CD8-positive, alpha-beta memory T cell (primary cell): ENCODE measurements at places on chromosomes 6 and 20. TPM values are rescaled to one million over a fixed set of nuclear protein-coding genes. Genes with fewer than 3 reads are reported as not detected.

CLVS2 gene
- total RNA-seq = not detected

HAO1 gene
- total RNA-seq = not detected

ETV7 gene
- 0.78 TPM for total RNA-seq

- DNase-seq = no peak
- H3K27ac ChIP-seq = no peak overlapping the region
- H3K4me1 ChIP-seq = no peaks in the 10 kb centered on the region
- H3K4me3 ChIP-seq = no peak overlapping the region
These were observed 62.6 kb upstream of the ADGRB3 start for GRCh38 chr6:68572525-68572924.

DNA sequence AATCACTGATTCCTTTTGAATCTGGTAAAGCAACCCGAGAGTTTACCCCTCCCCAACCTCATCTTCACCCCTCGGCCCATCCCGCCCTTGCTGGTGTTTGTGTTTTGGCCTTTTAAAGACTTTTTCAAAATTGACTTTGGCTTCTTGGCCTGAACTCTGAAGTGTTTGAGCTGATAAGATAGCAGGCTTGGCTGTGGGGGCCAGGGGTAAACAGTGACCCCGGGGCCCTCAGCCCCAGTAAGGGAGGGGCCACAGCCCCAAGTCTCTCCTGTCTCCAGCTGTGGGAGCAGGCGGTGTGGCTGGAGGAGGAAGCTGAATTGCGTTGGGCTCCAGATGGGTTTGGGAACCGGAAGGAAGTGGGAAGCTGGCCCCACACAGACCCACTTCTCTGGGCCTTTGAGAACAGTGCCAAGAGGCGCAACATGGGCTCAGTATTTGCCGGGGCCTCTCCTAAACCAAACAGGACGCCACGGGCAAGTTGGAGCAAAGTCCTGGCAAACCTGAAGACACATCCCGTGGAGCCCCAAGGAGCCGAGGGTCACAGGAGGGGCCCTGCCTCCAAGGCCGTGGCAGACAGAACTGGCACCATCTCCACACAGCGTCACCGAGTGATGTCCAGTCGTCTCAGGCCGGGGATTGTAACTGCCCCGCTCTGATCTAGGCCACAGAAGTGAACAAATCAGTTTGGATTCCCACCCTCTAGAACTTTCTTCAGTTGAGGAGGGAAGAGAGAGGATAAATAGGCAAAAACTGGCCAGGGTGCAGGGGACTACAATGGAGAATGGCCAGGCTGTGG, 54.3 kb upstream of the PTPN1 start:
- H3K27me3 ChIP-seq = peaks cover 8% of the 10 kb centered on the region
- H3K27ac ChIP-seq = no peak overlapping the region
- H3K4me1 ChIP-seq = peaks cover 12% of the 10 kb centered on the region
- H3K36me3 ChIP-seq = no peaks in the 10 kb centered on the region

DNA sequence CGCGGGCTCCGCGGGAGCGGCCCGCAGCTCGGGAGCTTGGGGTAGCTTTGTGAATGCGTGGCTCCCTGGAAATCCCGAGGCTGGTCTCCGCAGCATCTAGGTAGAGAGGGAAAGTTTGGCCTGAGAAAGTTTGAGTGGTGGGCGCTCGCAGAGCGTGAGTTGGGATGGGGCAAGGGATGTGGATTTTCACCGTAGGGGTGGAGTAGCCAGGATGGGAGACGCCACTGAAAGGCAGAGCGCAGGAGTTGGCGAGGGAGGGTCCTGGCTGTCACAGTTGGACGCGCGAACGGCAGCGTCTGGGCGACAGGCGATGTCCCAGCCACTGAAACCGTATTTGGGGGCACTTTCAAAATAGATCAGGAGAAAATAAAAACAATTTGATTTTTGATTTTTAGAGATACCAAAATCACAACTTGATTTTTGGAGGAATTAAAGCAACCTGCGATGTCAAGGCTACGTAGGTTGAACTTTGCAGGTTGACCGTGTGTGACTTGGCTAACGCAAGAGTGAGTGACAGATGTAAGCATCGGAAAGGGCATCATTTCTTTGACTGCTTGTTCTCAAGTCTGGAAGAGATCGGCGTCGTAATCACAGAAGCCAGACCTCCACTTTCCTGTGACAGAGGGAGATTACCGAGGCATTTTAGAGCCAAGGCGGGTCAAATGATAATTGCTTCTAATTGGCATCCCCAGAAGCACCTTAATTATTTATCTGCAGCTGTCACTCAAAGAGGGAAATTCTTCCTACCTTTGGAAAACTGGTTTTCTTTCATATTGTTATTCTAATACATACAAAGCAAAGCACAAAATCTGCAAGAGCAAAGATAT, 646 bp downstream of the HEY2 start:
- peaks cover 26% of the 10 kb centered on the region for H3K4me1 ChIP-seq
- H3K27ac ChIP-seq = no peak overlapping the region
- H3K4me3 ChIP-seq = peak overlapping the region; percentile 56
- H3K27me3 ChIP-seq = peaks cover 37% of the 10 kb centered on the region

DNA sequence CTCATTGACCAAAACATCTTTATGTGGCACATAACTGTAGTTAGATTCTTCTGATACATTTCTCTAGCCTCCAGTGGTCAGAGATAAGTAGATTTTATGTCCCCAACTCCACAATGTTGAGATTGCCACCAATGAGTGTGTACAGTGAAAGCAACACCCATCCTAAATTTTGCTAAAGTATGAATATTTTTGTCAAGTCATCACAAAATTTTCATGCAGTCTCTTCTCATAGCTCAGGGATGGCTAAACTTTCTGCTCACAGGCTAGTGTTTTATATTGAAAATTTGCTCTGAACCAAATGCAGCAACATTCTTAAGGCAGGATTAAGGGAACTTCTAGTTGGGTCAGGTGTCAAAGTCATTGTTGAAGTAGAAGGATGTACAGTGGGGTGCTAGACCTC, 203.6 kb downstream of the NKAIN2 start:
- no peak overlapping the region for H3K4me3 ChIP-seq
- H3K27ac ChIP-seq = no peak overlapping the region
- H3K4me1 ChIP-seq = no peaks in the 10 kb centered on the region
- DNase-seq = no peak
- no peaks in the 10 kb centered on the region for H3K27me3 ChIP-seq
- no peaks in the 10 kb centered on the region for H3K36me3 ChIP-seq

DNA sequence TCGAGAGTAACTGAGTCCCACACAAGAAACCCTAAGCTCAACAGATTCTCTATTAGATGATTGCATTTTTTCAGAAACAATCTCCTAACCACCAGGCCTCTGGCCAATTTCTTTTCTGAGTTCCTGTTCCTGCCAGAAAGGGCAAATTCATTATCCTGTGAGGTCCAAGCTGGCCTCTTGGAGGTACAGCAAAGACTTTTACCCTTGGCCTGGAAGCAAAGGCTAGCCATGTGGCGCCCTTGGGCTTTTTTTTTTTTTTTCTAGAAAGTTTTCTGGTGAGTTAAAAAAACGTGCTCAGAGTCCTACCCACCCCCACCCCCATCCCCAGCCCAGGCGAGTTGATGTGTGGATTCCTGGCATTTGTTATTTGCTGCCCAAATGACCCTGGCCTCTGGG, 59.0 kb upstream of the EEF1A1 start:
- no peak overlapping the region for H3K4me3 ChIP-seq
- H3K27ac ChIP-seq = peak overlapping the region; percentile 66

- no peaks in the 10 kb centered on the region for H3K27me3 ChIP-seq
- no peak overlapping the region for H3K27ac ChIP-seq
- no peaks in the 10 kb centered on the region for H3K36me3 ChIP-seq
- H3K4me3 ChIP-seq = no peak overlapping the region
These were observed 416.6 kb downstream of the PREX1 start for GRCh38 chr20:48411245-48411644.

GRCh38 chr6:73664701-73665100, 10.9 kb upstream of the SLC17A5 start:
- no peak overlapping the region for H3K4me3 ChIP-seq
- no peaks in the 10 kb centered on the region for H3K4me1 ChIP-seq
